Immature natural killer cell (primary cell): ENCODE measurements at places on chromosomes 7 and 10. TPM values are rescaled to one million over a fixed set of nuclear protein-coding genes. Genes with fewer than 3 reads are reported as not detected.

The GTPBP10 gene
- 31.3 TPM for polyA plus RNA-seq

The HYAL4 gene
- polyA plus RNA-seq, result not detected

The CPED1 gene
- 1.3 TPM for polyA plus RNA-seq

The FBXL13 gene
- polyA plus RNA-seq, result not detected
